DMS53 (cell line): ENCODE measurements at places on chromosomes 1 and 21.

DNA sequence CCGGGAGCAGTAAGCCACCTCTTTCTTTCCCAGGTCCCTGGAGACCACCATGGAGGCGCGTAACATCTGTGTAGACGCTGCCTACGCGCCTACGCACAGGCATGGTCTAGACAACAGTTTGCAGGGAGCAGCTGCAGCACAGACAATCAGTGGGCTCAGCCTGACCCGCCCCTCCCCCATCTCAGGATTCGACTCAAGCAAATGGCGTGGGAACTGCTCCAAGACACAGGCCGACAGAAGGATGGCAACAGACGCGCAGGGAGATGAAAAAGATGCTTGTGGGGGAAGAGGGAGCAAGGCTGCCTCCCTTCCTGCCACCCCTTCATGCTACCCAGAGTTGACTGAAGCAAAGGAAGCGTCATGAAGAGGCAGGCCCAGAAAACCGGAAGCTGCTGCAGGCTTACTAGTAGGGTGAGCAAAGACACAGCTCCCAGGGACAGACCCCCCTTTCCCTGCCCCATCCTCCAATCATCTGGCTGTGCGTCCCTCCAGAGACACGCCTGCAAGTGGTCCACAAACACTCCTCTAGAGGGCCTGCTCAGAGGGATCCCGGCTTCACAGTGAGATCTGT lies 19.5 kb downstream of the STK40 start:
- no peak for DNase-seq

GRCh38 chr1:94920061-94920460 lies 6.8 kb downstream of the CNN3 start:
- DNase-seq = no peak

GRCh38 chr1:115145226-115145625 lies 55.9 kb upstream of the TSPAN2 start:
- DNase-seq = no peak

- DNase-seq = peak; percentile 43
Observed at GRCh38 chr1:151689494-151689893, 27.1 kb downstream of the CELF3 start.

DNA sequence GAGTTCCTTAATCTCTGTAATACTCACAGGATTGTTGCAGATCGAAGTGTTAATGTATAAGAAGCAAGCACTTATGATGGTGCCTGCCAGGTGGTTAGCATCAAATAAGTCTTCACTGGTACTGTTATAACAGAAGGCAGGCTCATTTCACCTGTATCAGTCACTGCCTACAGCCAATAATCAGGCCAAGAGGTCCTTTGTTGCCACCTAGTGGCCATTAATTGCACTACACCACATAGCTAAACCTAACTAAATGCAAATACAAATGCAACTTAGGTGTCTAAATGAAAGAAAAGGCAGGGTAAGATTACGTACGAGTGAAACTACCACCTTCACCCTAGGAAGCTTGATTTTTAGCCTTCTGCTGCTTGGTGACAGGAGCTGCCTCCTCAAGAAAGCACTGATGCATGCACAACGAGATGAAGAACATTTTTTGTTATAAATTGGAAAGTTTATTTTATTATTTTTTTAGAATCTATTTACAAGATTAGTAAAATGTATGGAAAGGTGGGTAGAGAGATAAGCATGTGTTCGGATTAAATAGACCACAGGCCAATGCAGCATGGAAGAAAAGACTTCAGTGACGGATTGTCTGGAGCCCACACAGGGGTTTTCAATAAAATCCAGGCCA lies 334.8 kb upstream of the CAMK1G start:
- peak; percentile 87 for DNase-seq
